ENCODE measurements at places on chromosomes 4 and X. TPM values are rescaled to one million over a fixed set of nuclear protein-coding genes. Genes with fewer than 3 reads are reported as not detected.

DNA sequence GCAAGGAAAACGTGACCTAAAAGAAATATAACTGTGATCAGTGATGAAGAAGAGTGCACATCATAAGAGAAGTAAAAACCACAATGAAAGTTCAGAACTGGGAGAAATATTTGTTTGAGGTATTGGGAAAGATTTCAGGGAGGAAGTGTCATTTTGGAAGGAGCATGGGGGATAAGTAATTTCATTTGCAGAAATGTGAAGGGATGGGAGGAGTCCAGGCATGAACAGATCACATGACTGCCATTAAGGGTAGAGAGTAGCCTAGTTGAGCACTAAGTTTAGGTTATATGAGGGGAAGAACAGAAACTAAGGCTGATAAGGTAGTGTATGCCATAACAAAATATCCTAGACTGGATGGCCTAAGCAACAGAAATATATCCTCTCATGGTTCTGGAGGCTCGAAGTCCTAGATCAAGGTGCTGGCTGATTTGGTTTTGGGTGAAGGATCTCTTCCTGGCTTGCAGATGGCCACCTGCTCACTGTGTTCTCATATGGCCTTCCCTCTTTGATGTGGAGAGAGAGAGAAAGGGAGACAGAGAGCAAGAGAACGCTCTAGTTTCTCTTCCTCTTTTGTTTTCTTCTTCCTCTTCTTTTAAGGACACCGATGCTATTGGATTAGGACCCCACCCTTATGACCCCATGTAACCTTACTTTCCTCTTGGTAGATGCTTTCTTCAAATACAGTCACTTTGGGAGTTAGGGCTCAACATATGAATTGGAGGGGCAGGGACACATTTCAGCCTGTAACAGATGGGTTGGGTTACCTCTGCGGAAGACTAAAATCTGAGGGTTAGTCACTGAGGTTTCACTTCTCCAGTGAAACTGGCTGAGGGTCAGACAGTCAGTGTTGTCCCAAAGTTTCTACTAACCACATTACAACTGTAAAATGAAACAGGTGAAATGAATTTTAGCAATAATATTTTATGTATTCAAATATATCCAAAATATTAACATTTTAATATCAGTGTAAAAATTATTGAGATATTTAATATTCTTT lies 77.9 kb downstream of the EGF start:
- no peak for DNase-seq

DNA sequence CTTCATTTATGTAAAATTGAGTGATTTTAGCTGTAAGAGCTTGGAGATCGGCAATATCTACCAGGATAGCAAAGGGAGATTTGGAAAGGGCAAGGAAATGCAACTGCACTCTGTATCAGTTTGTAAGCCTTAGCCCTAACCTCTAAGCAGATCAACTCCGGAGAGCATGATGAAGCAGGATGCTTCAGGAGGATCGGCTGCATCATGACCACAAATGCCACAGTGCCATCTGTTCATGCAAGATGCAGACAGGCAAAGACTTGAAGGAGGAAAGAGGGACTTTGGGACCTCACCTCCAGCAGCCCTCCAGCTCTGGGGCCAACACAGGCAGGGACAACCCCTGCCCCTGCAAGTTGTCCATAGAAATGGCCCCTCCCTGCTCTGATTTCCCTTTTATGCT lies 377.6 kb upstream of the GATB start:
- DNase-seq = no peak

DNA sequence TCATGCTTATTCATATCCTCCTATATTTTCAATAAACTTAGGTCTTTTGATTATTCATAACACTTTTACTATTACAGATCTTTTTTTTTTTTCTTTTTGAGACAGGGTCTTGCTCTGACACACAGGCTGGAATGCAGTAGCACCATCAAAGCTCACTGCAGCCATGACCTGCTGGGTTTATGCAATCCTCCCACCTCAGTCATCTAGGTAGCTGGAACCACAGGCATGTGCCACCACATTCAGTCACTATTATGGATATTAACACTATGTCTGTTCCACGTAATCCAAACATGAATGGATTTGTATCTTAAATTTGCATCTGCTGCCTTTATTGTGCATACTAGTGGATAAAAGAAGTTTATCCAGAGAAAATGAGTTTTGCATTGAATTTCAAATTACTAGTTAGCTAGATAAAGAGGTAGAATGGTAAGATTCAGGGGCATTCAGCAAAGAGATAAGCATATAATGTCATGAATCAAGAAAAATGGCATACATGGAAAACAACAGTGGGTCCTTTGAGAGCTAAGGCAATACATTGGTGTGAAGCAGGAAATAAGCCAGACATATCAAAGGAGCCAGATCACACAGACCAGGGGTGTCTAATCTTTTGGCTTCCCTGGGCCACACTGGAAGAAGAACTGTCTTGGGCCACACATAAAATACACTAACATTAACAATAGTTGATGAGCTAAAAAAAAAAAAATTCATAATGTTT lies 13.9 kb downstream of the ANAPC10 start:
- DNase-seq = no peak

DNA sequence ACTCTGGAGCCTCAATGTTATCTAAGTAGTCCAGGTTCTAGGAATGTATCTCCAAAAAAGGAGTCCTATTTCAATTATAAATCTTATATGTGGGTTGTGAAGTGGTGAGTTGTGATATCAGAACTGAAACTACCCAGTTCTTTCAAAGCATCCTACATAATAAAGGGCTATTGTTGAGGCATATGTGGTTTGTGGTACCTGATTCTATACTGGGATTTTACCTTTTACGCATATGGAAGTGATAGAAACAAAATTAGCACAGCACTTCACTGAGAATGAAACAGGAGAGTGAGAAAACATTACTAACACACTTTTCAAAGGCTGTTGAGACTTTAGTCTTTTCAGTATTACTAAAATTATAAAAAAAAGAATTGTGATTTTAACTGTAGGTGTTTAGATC lies 417.7 kb upstream of the GALNT7 start:
- no peak for DNase-seq

DNA sequence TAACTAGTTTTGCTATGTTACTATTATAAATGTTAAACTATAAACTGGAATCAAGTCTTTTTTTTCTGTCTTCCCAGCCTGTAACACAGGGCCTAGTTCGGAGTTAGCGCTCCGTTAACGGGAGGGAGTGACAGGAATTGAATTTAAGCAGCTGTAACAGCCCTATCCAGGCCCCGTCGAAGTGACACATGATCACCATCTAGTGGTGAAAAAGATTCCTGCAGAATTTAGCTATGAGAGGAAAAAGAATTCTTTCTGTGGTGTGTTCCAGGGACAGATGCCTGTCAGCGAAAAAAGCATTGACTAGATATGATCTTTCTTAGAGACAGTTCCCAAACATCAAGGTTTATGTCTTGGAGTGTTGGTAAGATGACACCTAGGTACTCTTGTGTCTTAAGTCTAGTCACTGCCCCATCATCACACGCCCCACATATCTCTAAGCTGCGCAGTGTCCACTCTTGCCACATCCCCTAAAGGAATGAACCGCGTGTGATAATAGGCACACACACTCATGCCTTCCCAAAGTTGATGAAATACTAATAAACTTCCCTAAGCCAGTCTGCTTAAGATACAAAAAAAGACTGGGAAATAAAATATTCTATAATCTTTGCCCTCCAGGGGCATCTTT lies 2.1 kb downstream of the GAB3 start:
- peak; percentile 55 for DNase-seq

GRCh38 chrX:43405191-43405590 lies 250.9 kb upstream of the MAOA start:
- no peak for DNase-seq

DNA sequence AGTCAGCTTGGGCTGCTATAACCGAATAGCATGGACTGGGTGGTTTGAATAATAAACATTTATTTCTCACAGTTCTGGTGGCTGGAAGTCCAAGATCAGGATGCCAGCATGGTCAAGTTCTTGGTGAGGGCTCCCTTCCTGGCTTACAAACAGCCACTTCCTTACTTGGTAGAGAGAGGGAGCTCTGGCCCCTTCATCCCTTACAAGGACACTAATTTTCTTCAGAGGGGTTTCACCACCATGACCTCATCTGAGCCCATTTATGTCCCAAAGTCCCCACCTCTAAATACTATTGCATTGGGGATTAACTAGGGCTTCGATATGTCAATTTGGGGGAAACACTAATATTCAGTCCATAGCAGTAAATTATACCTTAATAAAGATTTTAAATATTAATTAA lies 61.8 kb downstream of the CLNK start:
- no peak for DNase-seq

- no peak for DNase-seq
These were observed 78.8 kb upstream of the LEF1 start for GRCh38 chr4:108247387-108248049.

DNA sequence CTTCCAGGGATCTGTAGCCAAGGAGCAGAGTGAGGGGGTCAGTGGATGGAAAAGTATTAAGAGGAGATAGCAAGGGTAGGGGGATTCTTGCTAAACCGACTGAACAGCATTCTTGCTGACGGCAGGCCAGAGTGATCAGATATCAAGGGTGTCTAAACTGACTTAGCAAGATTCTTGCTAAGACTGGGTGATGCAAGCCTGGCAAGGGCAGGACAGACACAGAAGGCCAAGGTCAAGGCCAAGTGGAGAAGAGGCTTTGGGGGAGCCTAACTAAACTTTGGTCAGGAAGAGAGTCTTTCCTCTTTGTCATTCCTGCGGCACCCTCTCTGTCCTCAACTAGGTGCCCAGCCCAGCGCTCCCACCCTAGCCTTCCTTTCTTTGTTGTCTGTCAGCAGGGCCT lies 799 bp downstream of the XPNPEP2 start:
- DNase-seq = no peak

- DNase-seq = no peak
These were observed 19.3 kb downstream of the SCARB2 start for GRCh38 chr4:76194325-76194724.

DNA sequence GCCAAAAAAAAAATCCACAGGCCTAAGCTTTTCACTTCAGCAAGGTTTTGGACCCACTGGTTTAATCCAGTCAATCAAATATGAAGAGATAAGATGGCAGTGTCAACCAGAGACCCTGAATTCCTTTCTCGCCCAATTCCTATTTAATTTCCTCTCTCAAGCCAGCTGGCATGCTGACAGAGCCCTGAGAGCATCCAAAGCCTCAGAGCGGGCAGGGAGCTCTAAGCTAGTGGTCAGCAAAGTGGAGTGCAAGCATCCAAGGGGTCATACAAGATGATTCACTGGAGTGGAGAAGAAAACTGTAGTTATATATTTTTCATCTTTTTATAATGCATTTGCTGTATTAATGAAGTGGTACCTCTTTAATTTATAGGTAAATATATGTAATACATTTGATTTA lies 37.8 kb upstream of the PRPS2 start:
- DNase-seq = no peak

DNA sequence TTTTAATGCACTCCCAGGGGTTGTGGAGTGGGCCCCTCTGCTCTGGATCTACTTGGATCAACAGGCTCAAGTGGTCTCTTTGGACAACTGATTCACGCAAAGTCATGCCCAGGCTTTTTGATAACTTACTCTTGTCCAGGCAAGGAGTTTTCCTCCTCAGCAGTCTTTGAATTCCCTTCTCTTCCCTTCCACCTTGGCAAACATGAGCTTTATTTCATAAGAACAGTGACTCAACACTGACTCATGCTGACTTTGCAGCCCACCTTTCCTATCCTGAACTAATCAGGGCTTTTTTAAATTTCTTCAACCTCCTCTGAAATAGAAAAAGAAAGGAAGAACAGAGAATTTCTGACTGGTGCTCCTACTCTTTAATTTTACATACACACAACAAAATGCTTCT lies 132.1 kb upstream of the LDB2 start:
- no peak for DNase-seq

DNA sequence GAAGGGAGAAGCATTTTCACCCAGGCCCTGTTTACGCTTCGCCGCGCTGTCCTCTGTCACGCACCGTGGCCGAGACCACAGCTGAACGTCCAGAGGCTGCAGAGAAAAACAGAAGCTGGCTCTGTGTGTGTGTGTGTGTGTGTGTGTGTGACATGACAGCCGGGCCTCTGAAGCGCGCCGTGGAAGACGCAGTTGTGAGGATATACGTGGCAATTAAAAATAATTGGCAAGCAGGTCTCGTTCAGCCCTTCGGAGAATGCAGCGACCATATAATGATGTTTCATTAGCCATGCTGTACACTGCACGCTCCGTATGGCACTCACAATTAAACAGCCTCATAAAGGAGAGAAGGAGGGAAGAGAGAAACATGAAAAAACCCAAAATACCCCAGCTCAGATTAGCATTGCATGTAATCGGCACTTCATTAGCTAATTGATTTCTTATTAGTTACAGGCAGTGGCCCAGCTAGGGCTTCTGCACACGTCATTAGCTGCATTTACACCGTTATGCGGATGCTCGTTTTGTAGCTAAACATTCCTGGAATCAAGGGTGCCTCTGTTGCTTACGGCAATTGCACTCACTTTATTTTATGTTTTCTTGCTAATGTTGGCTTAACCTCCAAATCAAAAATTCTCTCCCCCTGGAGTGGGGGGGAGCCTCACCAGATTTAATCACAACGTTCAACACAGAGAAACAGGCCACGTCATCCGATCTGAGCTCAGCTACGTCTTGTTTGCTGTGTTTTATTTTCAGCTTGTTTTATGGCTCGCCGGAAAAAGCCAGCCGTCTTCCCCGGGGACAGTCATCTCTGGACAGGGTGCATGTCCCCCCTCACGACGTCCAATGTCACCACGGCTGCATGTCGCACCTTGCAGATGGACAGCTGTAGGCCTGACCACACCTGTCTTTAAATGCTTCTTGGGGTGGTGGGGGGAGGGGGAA lies 74.6 kb upstream of the SHOX start:
- DNase-seq = no peak

DNA sequence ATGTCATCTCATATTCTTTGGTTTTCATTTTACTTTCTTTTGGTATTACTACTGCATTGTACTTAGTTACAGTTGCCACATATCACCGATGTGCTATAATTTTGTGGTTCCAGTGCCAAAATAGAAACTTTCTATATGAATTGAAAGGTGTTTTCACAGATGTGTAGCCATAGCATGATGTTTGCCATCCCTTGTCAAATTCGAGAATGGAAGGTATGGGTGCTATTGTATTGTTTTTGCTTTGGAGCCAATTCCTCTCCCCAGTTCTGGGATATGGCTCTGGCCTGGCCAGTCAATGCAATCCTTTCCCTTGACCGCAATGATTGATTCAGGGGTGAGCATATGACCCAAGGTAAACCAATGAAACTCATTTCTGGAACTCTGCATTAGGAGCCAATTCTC lies 86.2 kb upstream of the RPS6KA3 start:
- DNase-seq = no peak

DNA sequence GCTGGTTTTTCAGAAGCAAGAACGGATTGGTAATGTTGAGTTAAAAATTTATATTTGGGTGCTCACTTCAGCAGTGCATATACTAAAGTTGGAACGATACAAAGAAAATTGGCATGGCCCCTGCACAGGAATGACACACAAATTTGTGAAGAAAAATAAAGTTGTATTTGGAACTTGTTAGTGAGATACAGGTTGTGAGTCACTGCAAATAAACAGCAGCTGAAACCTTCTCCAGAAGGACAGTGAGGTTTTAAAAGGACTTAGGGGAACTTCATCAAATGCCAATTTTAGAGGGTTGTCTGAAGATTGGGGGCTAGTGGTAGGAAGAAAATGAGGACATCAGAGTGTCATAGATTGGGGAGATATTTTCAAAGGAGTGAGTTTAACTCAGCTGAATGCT lies 79.7 kb upstream of the ELOVL6 start:
- DNase-seq = no peak

PNMA6F gene
- polyA plus RNA-seq = not detected

NAP1L2 gene
- polyA plus RNA-seq = 2.2 TPM

KLHL15 gene
- 1.2 TPM for polyA plus RNA-seq

CD38 gene
- polyA plus RNA-seq = 3.7 TPM

NUDT10 gene
- 0.33 TPM for polyA plus RNA-seq

CCSER1 gene
- 1.5 TPM for polyA plus RNA-seq

ADAD1 gene
- not detected for polyA plus RNA-seq

TMEM33 gene
- polyA plus RNA-seq = 4.7 TPM
